ENCODE measurements at places on chromosomes 11 and 22.

- DNase-seq: peak; percentile 21
Measured at GRCh38 chr11:111540114-111540936, at the start of gene LAYN. LAYN (plus strand) TSS chr11:111540720; CDS start chr11:111540844, 124 bp downstream.

DNA sequence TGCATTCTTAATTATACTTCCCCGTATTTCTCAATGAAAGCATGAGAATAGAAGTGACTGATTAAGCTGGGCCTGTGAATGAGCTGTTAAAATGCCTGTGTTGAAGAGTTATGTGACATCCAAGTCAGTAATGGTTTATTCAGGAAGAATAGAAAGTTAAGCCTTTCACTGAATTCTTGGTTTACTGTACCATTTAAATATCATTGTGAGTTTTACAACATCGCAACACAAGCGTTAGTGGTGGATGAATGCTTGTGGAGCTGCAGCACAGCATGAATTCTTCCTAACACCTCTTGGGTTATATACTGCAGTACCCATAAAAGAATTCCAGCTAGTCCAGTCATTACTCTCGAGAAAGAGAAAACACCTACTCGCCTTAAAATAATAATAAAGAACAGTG is 257.8 kb downstream of the JRKL start:
- no peak for DNase-seq

GRCh38 chr11:112113539-112114457 is 27.1 kb downstream of the SDHD start:
- DNase-seq: no peak

GRCh38 chr11:19380375-19380774 is 139.6 kb upstream of the E2F8 start:
- no peak for DNase-seq

DNA sequence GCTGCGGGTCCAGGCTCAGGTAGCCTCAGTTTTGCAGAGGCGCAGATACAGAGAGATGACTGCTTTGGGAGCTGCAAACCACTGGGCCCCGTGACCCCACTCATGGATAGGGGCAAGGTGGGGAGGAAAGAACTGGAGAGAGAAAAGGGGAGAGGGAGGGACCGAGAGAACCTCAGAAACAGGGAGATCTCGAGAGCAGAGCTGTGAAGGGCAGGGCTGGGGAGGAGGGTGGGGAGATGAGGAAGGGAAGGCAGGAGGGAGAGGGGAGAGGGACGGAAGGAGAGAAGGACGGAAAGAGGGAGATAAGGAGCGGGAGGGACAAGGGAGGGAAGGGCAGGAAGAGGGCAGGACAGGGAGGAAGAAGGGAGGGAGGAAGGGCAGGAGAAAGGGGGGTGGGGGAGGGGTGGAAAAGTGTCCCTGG is 46.3 kb downstream of the IGLL1 start:
- DNase-seq: no peak

GRCh38 chr22:28882878-28883656 is at the start of gene ZNRF3:
ZNRF3 (plus strand) TSS chr22:28883572; CDS start chr22:28883767, 195 bp downstream.
- peak; percentile 88 for DNase-seq

GRCh38 chr11:99015634-99016454 is 4.9 kb upstream of the CNTN5 start:
- no peak for DNase-seq

DNA sequence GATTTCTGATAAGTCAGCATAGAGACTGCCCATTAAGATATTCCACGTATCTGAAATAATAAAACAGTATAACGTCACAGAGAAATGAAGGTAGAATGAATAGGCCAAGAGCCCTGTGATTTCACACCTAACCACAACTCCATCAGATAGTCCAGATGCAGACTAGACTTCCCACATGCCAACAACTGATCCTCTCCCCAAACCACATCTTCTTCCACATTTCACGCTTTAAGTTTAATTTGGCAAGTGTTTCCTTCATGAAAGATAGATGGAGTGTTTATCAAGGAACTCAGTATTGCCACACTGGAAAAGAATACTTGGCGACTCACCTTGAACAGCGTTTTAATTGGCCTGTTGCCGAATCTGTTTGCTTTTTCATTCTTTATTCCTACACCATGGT is 81.5 kb downstream of the MUC15 start:
- DNase-seq: no peak

DNA sequence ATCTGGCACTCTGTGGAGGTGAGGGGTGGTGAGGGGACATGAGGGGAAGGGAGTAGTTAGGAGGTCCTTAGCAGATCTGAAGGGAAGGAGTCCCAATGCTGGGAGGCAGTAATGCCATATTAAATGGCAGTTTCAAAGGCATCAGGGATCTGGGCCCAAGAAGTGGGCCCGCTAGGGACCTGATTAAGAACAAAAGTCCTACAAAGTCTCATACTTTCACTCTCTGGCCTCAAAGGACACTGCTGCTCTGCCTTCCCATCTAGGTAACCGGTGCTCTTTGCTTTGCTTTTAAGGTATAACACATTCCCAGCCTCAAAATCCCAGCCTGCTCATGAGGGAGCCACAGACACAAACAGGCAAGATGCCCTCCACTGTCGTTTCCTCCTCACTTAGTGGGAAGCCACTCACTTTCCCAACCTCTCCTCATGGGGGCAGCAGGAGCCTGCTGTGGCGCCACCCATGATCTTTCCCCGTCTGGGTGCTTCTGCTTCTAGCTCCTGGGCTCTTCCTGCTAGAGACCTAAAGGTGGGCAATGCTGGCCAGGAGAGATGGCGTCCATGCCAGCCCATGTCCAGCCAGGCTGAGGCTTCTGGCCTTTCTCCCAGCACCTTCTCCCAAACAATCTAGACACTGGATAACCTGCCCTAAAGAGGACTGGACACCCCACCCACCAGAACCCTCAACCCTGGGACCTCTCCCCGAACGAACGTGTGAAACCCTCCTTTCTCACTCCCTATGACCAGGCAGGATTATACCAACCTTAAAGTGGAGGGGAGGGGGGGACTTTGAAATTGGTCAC is 68.3 kb downstream of the PLEKHA7 start:
- no peak for DNase-seq

DNA sequence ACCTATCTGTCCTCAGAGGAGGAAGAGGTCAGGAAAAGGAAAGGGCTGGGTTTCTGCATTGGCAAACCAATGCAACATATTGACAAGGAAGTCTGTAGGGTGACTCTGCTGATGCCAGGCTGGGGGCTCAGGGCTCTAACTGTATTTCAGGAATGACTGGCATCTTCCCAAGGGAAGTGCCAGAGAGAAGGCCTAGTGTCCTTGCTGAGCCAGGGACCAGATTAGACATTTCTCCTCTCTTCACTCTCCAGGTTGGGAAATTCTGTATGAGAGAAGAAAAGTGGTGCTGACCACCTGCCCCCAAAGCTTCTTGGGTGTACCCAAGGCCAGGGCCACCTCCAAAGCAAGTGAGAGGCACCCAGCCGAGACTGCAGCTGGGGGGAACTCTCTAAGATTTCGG is 27.2 kb downstream of the GRIK4 start:
- DNase-seq: no peak

DNA sequence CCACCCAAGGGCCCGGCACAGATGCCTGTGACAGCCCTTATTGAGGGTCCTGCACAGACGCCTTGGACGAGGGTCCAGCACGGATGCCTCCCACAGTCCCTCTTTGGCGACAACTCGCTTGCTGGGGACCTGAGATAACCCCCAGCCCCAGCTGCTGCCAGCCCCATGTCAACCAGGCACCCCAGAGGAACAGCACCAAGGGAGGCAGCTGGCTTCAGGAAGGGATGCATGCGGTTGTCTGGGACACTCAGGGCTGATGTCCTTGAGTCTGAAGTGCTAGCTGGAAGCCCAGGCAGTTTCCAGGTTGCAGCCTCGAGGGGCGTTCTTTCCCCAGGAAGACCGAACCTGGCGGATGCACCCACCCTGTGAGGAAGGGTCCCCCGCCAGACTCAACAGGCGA is 33.8 kb downstream of the MOB2 start:
- no peak for DNase-seq

DNA sequence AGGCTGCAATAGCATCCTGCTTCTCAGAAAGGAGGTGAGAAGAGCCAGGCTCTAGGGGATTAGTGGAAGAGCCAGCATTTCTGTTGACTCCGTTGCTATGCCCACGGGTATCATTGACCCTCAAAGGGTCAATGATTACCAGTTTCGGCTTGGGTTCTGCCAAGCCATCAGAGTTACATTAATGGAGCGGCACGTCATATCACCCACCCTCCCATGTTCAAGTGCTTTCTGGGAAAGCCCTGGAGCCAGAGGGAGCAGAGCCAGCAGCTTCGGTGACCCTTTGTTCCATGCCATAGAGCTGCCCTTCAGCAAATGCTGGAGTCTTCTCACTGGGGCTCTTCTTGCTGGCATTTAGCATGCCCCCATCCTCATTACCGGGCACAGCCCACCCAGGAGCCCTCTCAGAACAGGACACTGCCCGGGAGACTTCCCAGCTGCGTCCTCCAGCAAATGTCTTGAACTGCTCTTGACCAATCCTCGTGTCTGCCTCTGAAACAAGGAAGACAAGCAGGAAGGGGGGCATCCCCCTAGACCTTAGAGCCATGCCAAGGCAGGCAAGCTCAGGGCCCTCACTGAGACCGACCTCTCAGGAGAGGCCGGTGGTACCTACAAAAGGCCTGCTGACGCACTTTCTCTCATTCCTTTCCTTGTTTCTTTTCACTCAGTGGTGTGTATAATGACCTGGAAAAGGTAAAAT is 14.6 kb downstream of the KCNJ1 start:
- no peak for DNase-seq

GRCh38 chr11:17117262-17117661 is 39.8 kb upstream of the RPS13 start:
- DNase-seq: no peak

GRCh38 chr11:10495464-10495786 is 40.4 kb downstream of the AMPD3 start:
- DNase-seq: no peak

DNA sequence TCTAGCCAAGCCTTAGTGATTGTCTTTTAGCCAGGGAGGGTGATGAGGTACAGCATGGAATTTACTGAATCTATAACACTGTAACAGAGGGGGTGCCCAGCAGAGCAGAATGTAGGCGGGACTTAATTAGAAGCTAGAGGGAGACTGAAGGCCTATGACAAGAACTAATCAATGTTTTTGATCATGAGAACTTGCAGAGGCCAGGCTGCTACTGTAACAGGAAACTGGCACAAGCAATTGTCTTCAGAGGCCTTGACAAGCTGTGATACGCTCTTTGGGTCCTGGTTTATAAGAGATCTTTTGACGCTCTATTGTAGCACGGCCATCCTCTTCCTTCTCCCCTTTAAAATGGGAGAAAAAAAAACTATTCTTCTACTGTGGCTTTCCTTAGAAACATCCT is 1297.3 kb downstream of the JRKL start:
- DNase-seq: no peak

GRCh38 chr11:86595451-86595850 is 77.0 kb downstream of the ME3 start:
- no peak for DNase-seq

DNA sequence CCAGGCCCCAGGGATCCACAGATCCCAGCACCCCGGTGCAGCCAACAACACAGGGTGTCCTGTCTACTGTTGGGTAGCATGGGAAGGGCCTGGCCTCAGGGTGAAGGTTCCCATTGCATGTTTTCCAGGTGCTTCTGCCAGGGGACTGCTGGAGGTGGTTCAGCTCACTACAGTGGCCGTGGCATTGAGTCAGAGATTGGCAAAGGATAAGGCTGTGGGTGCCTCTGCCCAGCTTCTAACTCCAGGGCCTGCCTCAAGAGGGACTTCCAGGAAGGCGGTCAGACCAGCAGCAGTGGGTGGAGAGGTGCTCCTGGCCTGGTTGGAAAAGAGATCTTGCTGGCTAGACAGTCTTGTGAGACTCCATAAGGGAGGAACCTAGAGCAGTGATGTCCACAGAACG is 20.9 kb downstream of the CSNK1E start:
- no peak for DNase-seq

- no peak for DNase-seq
Measured at GRCh38 chr11:36750349-36750748, 152.3 kb upstream of the RAG2 start.

DNA sequence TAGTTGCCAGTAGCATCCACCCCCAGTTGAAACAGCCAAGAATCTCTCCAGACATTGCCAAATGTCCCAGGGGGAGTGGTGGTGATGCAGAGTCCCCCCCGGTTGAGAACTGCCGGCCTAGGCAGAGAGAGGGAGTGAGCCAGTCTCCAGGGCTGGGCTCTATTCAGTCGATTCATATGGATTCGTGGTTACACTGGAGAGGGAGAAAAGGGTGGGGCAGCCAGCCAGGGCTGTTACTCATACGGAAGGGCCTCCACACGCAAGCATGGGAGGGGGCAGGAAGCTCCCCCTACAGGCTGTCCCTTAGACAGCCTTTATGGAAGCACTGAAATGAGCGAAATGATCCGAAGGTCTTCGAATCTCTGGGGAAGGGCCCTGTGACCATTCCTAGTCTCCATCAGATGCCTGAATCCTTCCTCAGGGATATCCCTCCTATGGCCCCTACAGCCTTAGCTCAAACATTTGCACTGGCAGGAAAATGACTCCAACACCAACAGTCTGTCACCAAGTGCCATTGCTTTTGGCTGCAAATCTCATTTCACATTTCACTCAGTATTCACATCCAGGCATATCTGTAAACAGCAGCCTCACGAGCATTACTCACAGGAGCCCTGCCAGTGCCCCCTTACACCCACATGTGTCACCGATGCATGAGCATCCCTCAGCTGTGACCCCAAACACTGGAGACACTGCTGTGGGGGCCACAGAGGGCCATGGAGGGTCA is 18.4 kb upstream of the TLCD5 start:
- DNase-seq: no peak

DNA sequence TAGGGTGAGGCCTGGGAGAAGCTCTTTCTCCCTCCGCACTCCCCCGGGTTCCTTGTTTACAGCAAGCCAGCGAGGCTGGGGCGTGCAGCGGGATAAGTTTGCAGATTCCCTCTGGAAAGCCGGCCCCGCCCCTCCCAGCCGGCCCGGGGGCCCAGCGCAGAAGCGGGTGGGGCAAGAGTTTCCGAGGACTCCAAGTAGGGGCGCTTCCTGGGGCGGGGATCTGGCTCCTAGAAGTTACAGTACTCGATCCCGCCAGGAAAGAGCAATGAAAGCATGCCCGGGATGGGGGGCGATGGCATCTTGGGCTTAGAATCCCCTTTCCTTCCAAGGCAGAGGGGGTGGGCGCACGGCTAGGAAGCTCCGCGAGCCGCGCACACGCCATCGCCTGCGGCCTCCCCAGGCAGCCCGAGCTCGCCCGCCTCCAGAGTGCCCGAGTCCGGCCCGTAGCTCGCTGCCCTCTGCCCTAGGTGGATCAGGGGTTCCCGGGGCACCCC is 385 bp downstream of the TST start:
- no peak for DNase-seq

All from stimulated activated CD8-positive, alpha-beta memory T cell treated with anti-CD3 and anti-CD28 coated beads, Interleukin-2, amount 100 ng/mL, for 1 hour (primary cell).